ENCODE measurements at places on chromosomes 16 and 17.

DNA sequence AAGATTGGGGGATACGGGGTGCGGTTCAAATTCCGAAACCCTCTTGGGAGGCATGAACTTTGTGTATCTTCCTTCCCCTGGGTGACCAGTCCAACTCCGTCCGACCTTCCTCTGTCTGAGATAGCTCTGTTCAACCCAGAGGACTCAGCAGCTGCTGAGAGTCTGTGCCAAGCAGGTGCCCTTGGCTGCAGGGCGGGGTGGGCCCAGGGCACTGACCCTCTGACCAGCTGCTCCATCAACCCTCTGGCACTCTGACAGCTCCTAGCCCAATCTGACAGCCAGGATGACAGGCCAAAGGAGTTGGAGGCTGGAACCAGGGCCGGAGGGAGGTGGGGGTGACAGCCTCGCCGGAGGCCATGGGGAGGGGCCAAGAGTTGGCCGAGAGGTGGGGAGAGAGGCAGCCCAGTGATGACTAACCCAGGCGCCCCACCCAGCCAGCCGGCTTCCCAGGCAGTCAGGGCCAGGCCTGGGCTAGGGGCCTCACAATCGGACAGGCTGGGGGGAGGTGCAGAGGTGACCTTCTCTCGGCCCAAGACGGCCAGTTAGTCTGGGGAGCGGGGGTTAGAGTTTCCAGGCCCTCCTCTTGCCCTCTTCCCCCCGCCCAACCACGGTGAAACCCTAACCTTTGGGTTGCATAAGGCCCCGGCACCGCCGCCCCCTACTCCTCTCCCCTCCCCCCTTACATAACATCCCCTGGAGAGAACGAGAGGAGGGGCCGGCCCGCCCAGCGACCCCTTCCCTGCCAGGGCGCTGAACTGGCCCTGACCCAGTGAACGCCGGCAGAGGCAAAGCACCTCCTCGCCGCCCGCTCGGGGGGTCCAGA lies 5.0 kb upstream of the TLCD2 start:
- peak; percentile 87 for DNase-seq

DNA sequence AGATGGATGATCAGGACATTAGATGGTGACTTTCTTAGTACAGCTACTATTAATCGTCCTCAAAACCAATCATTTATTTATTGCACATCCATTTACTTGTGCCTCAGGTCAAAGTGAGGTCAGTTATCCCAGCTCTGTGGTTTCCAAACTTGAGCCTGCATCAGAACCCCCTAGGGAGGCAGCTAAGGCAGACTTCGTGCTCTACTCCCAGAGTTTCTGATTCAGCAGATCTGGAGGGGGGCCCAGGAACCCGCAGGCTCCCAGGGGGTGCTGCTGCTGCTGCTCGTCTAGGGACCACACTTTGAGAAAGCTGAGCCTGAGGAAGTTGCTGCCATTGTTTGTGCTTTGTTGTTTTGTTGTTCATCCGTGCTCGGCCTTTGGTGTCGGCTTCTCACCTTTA lies 44.0 kb upstream of the CLEC18B start:
- DNase-seq, result no peak

DNA sequence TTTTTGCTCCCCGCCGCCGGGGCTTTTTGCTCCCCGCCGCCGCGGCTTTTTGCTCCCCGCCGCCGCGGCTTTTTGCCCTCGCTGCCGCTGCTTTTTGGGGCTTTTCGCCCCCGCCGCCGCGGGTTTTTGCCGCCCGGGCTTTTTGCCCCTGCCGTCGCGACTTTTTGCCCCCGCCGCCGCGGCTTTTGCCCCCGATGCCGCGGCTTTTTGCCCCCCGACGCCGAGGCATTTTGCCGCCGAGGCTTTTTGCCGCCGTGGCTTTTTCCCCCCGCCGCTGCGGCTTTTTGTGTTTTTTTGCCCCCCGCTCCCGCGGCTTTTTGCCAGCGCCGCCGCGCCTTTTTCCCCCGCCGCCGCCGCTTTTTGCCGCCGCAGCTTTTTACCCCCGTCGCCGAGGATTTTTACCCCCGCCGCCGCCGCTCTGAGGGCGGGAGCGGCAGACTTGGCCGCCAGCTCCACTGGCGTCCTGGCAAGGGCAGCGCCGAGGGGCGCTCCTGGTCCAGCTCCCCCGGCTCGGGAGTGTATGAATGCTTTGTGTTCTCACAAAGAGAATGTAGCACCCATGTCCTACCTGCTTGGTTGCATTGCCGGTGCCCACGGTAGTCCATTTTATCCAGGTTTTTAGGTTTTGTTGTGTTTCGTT lies 151.7 kb downstream of the KCNJ18 start:
- DNase-seq, result no peak

DNA sequence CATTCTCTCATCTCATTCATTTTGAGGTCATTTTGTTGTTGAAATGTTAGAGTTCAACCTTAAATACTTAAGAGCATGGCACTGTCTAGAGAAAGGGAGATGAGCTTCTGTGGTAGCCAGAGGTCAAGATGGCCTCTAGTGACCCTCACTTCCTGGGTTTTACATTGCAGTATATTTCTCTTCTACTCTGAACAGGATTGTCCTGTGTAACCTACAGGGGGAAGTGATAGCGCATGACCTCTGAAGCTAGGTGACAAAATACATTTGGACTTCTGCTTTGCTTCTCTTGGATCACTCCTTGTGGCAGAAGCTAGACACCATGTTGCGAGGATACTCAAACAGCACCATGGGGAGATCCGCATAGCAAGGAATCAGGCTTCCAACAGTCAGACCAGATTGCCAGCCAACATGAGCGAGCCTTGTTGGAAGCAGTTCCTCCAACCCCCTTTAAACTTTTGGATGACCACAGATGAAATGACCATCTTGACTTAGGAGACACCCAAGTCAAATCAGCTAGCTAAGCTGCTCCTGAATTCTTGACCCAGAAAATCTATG lies 748.4 kb downstream of the MAF start:
- no peak for DNase-seq

GRCh38 chr17:58641887-58642311 lies 49.9 kb downstream of the TEX14 start:
- DNase-seq, result no peak

Data from LoVo (cell line).